ENCODE measurements at places on chromosomes 11 and 22.

DNA sequence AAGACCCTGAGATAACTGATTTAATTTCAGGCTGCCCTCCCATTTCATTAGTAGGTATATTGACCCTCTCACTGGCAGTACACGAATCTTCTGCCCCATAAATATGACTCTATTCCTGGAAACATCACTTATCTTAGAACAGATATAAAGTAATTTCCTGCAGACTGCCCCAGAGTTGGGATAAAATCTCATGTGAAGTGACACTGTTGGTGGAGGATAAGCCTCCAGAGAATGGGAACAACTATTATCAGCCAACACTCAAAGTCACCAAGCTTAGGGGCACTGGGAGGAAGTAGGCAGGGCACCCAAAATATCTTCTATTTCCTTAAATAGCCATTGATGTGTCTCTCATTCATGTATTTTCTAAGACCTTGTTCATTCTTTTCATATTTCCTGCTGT, 8.2 kb downstream of the OR51B5 start:
- H3K27ac ChIP-seq: no peak overlapping the region
- H3K4me1 ChIP-seq: no peaks in the 10 kb centered on the region
- H3K4me3 ChIP-seq: no peak overlapping the region
- no peaks in the 10 kb centered on the region for H3K36me3 ChIP-seq
- no peaks in the 10 kb centered on the region for H3K27me3 ChIP-seq
- DNase-seq: no peak

DNA sequence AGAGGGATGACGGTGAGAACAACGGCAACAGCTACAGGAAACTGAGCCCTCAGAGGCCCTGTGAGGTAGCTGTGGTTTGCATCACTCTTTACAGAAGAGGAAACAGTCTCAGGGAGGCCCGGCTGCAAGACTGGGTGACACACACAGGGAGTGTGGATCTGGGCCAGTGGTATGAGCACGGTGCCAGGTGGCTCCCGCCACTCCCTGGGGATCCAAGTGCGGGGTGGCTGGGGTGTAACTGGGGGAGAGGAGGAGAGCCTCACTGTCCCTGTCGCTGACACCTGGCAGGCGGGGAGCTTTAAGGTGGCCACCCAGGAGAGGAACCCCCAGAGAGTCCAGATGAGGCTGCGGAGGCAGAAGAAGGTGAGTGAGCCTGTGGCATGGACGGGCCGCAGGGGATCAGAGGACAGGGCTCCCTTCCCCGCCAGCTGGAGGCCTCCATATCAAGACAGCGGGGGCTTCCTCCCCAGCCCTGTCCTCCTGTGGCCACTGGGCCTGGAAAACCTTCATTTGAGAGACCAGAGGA, 5.6 kb downstream of the RGL4 start:
- no peaks in the 10 kb centered on the region for H3K4me1 ChIP-seq
- H3K27ac ChIP-seq: no peak overlapping the region
- H3K27me3 ChIP-seq: no peaks in the 10 kb centered on the region
- peaks cover 19% of the 10 kb centered on the region for H3K36me3 ChIP-seq
- H3K4me3 ChIP-seq: no peak overlapping the region

GRCh38 chr11:10236840-10237239, 57.2 kb downstream of the SBF2 start:
- no peaks in the 10 kb centered on the region for H3K27me3 ChIP-seq
- no peaks in the 10 kb centered on the region for H3K36me3 ChIP-seq
- H3K4me1 ChIP-seq: peaks cover 13% of the 10 kb centered on the region
- H3K27ac ChIP-seq: no peak overlapping the region

GRCh38 chr11:46554213-46555147, 39.3 kb downstream of the AMBRA1 start:
- H3K4me3 ChIP-seq: no peak overlapping the region
- no peak for DNase-seq
- no peaks in the 10 kb centered on the region for H3K27me3 ChIP-seq
- peak overlapping the region; percentile 69 for H3K27ac ChIP-seq

DNA sequence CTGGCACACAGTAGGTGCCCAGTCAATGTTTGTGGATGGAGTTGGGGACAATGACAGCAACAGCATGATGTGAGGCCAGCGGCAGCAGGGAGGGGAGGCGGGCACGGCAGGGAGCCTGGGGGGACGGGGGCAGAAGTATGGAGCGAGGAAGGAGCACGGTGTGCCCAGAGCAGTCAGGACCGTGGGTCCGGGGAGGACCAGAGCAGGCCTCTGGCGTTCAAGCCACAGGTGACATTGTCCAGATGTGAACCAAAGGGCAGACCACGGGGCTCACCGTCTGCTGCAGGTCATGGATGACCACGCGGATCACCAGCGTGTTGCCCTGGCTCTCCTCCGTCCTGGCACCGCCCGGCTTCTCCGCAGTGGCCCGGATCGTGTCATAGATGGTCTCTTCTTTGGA, 105.5 kb downstream of the SHANK2 start:
- no peak overlapping the region for H3K4me3 ChIP-seq
- H3K27me3 ChIP-seq: no peaks in the 10 kb centered on the region
- no peak overlapping the region for H3K27ac ChIP-seq
- no peak for DNase-seq
- no peaks in the 10 kb centered on the region for H3K36me3 ChIP-seq
- H3K4me1 ChIP-seq: peaks cover 5% of the 10 kb centered on the region

- H3K27ac ChIP-seq: no peak overlapping the region
- no peaks in the 10 kb centered on the region for H3K36me3 ChIP-seq
- no peak overlapping the region for H3K4me3 ChIP-seq
Observed at GRCh38 chr11:128725630-128726319, 31.9 kb downstream of the FLI1 start.

DNA sequence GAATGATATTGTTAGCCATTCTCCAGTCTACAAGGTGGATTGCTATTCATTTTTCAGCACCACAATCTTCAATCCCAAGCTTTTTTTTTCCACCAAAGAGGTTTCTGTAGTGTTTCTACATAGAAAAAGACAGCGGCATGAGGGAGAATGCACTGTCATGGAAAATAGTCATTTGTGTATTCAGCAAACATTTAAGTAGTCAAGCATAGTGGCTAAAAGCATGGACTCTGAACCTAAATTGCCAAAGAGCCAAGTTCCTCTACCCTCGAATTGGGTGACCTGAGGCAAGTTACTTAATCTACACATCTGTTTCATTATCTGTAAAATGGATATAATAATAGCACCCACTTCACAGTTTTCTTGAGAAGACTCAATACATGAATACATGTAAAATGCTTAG, 14.2 kb downstream of the GAS2 start:
- no peaks in the 10 kb centered on the region for H3K36me3 ChIP-seq
- no peak overlapping the region for H3K4me3 ChIP-seq
- H3K4me1 ChIP-seq: no peaks in the 10 kb centered on the region
- no peak overlapping the region for H3K27ac ChIP-seq
- H3K27me3 ChIP-seq: peaks cover 7% of the 10 kb centered on the region
- no peak for DNase-seq

DNA sequence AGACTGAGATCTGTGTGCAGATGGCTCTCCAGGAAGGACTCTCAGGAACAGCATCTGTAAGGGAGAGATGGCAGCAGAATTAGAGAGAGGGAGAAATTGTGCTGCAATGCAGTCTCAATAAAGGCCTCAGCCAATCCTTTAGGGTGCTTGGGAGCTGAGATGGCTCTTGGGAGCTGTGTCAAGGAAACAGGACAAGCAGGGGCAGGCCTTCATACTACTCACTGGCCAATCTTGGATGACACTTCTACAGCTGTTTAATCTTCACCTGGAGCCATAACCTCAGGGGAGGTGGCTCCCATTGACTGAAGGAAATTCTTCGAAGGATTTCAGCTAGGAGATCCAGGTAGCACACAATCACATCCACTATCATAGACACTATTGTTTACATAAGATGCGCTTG, 10.0 kb downstream of the OR5B21 start:
- H3K27ac ChIP-seq: no peak overlapping the region
- no peak for DNase-seq
- H3K27me3 ChIP-seq: no peaks in the 10 kb centered on the region
- H3K4me3 ChIP-seq: no peak overlapping the region
- no peaks in the 10 kb centered on the region for H3K36me3 ChIP-seq

DNA sequence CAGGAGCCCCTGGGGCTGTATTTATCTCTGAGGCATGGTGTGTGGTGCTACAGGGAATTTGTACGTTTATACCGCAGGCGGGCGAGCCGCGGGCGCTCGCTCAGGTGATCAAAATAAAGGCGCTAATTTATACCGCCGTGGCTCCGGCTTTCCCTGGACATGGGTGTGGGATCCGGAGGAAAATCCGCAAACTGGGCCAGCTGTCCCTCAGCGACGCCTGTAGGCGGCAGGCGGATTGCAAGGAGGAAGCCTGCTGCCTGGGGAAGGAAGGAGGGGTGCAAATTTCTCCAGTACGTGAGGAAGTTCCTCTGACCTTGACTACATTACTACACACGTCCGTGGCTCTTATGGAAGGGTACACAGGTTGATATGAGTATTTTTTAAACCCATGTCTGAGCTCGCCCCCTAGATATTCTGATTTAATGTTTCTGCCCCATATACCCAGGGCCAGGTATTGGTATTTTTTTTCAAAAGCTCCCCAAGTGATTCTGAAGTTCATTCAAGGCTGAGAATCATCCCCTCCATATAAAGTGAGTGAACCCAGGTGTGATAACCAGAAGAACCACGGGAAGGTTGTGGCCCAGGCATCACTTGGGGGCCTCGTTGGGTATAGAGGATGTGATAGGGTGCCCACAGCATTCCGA, 2.8 kb downstream of the MYOD1 start:
- H3K4me1 ChIP-seq: no peaks in the 10 kb centered on the region
- H3K27ac ChIP-seq: no peak overlapping the region

DNA sequence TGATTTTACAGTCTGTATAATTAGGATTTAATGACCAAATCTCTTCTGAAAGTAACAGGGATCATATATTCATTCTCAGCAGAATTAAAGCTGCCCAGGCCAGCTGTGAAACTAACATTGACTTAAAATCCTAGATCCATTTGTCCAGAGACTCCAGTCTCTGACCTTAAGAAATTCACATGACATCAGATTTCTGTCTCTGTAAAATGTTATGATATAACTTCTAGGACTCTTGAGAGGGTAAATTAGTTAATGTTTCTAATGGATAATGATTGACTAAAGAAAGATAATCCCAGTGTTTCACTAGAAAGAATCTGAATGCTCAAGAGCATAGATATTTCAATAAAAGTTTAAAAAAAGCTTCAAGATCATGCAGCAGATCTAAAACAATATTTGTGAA, 6.3 kb downstream of the NOX4 start:
- no peak overlapping the region for H3K27ac ChIP-seq
- peaks cover 7% of the 10 kb centered on the region for H3K27me3 ChIP-seq
- H3K4me1 ChIP-seq: no peaks in the 10 kb centered on the region
- DNase-seq: no peak
- no peaks in the 10 kb centered on the region for H3K36me3 ChIP-seq
- H3K4me3 ChIP-seq: no peak overlapping the region

DNA sequence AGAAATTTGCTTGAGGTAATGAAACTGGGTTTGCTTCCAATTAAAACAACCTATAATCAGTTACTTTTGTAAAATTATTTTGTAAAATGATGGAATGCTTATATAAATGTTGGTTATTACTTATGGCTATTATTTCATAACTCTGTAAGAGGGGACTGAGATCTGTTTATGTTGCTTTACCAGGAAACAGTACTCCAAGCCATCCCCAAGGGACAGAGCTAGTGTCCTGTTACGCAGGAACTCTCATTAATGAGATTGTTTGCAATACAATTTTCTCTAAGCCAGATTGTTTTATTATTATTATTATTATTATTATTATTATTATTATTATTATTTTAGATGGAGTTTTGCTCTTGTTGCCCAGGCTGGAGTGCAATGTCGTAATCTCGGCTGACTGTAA, 2.3 kb upstream of the NOX4 start:
- no peak for DNase-seq
- peaks cover 26% of the 10 kb centered on the region for H3K27me3 ChIP-seq
- no peak overlapping the region for H3K4me3 ChIP-seq
- H3K36me3 ChIP-seq: no peaks in the 10 kb centered on the region
- no peak overlapping the region for H3K27ac ChIP-seq
- H3K4me1 ChIP-seq: no peaks in the 10 kb centered on the region

DNA sequence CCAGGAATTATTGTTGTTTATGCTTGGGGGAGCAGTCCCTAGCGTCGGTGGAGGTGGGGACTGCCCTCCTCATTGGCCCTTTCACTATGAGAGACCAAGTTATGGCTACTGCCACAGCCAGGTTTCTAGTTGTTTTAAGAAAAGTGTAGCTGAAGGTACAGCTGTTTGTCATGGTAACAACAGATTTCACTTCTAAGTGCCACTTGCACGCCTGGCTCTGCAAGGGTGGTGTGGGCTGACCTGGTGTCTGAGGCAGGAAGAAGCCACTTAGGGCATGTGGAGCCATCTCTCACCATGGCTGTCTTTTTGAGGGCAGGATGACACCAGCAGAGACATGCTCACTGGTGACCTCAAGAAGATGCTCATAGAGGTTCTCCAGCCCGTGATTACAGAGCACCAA, 46.3 kb upstream of the MPEG1 start:
- no peaks in the 10 kb centered on the region for H3K4me1 ChIP-seq
- no peaks in the 10 kb centered on the region for H3K36me3 ChIP-seq

GRCh38 chr11:72812967-72813739, 1.1 kb upstream of the ATG16L2 start:
- H3K27ac ChIP-seq: peak overlapping the region; percentile 67
- H3K27me3 ChIP-seq: no peaks in the 10 kb centered on the region
- DNase-seq: no peak
- H3K4me1 ChIP-seq: peaks cover 13% of the 10 kb centered on the region

- no peak overlapping the region for H3K27ac ChIP-seq
- no peak for DNase-seq
- no peaks in the 10 kb centered on the region for H3K27me3 ChIP-seq
- H3K4me3 ChIP-seq: no peak overlapping the region
- no peaks in the 10 kb centered on the region for H3K4me1 ChIP-seq
- no peaks in the 10 kb centered on the region for H3K36me3 ChIP-seq
Observed at GRCh38 chr11:79077702-79078330, 363.0 kb downstream of the TENM4 start.

GRCh38 chr22:43642319-43643206, 169.5 kb downstream of the EFCAB6 start:
- no peaks in the 10 kb centered on the region for H3K36me3 ChIP-seq
- no peaks in the 10 kb centered on the region for H3K27me3 ChIP-seq
- DNase-seq: no peak
- no peak overlapping the region for H3K4me3 ChIP-seq

- DNase-seq: no peak
- no peak overlapping the region for H3K4me3 ChIP-seq
- no peak overlapping the region for H3K27ac ChIP-seq
Observed at GRCh38 chr22:22558071-22558971, 744 bp downstream of the PRAME start.

DNA sequence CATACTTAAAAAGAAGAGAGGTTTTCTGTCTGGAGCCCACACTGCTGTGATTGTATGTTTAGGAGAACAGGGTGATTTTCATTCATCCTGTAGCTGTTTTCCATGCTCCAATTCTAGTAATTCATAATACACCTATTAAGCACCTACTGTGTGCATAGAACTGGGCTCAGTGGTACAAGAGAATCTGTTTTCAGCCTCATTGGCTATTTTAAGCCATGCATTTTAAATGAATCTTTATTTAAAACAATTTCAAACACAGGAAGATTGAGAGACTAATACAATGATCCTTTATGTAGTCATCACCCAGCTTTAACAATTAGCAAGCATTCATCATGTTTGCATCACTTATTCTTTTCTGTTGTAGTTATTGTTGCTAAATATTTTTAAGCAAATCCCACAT, 86.2 kb downstream of the BDNF start:
- peaks cover 3% of the 10 kb centered on the region for H3K27me3 ChIP-seq
- no peaks in the 10 kb centered on the region for H3K36me3 ChIP-seq
- H3K4me1 ChIP-seq: no peaks in the 10 kb centered on the region
- H3K4me3 ChIP-seq: no peak overlapping the region
- no peak overlapping the region for H3K27ac ChIP-seq

GRCh38 chr11:114017723-114018122, 41.8 kb upstream of the ZBTB16 start:
- H3K27me3 ChIP-seq: no peaks in the 10 kb centered on the region
- H3K4me3 ChIP-seq: no peak overlapping the region
- H3K36me3 ChIP-seq: no peaks in the 10 kb centered on the region
- no peak for DNase-seq

Measured in RWPE2 (cell line).